ENCODE measurements at places on chromosomes 6 and 20. TPM values are rescaled to one million over a fixed set of nuclear protein-coding genes. Genes with fewer than 3 reads are reported as not detected.

- no peak overlapping the region for H3K27ac ChIP-seq
- H3K4me3 ChIP-seq, result no peak overlapping the region
- no peak for DNase-seq
- no peaks in the 10 kb centered on the region for H3K4me1 ChIP-seq
- H3K36me3 ChIP-seq, result no peaks in the 10 kb centered on the region
These were observed 607.7 kb upstream of the CITED2 start for GRCh38 chr6:139982195-139982594.

DNA sequence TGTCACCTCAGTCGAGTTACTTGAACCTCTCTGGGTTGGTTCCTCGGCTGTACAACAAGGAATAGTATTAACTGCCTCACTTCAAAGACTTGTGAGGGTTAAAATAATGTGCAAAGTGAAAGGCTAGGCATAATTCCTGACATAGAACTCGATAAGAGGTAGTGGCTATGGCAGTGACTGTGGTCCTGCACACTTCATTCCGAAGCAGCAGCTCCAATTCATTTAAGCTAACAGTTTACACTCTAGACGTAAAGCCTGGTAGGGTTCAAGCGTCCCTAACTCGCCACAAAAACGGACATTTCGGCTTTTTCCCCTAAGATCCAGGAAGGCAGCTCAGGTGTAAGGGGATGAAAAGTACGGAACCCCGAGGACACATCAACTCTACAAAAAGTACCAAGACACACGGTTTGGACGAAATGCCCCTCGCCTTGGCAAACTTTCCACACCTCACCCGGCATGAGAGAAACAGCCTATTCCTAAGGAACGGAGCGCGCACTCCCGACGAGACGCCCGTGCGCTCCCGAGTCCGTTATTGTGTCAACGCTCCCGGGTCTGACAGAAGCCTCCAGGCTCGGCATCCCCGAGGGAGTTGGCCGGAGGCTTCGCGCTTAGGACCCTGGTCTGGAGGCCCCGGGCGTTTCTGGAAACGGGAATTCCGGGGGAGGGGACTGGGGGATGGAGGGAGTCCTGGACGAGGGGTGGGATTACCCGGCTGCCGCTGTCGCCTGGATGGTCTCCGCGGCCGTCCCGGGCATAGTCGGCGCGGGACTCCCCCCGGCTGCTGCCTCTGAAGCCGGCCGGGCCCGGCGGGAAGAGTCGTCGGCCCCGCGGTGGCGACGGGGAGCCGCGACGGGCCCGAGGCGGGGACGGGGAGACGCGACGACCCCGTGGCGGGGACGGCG, 937 bp downstream of the ZNF318 start:
- peak overlapping the region; percentile 86 for H3K4me3 ChIP-seq
- no peak for DNase-seq
- H3K36me3 ChIP-seq, result peaks cover 14% of the 10 kb centered on the region
- peaks cover 36% of the 10 kb centered on the region for H3K4me1 ChIP-seq
- H3K27me3 ChIP-seq, result peaks cover 2% of the 10 kb centered on the region

DNA sequence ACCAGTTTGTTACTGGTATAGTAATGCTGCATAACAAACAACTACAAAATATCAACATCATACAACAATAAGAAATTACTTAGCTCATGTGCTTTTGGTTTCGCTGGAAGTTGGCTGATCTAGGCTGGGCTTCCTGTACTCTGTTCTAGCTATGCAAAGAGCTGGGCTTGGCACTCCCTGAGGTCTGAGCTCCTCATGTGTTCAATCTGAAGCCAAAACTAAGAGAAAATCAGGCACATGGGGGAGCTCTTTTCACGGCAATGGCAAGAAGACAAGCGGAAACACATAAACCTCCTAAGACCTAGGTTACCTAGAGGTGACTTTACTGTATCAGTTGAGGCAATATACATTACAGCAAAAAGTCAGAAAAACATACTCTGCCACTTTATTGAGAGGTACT, 574.2 kb downstream of the KHDRBS2 start:
- no peaks in the 10 kb centered on the region for H3K27me3 ChIP-seq
- no peak for DNase-seq
- H3K4me1 ChIP-seq, result no peaks in the 10 kb centered on the region

GRCh38 chr20:59933296-59933848, at the start of gene SYCP2:
Gene SYCP2, minus strand, starts transcription at chr20:59933637. Its CDS starts 11,224 bp downstream, at chr20:59922413.
- DNase-seq, result peak; percentile 43
- peak within 1 kb of the TSS; percentile 79 for H3K4me3 ChIP-seq
- peaks cover 43% of the 10 kb centered on the region for H3K4me1 ChIP-seq
- H3K27me3 ChIP-seq, result peaks cover 6% of the 10 kb centered on the region
- H3K27ac ChIP-seq, result no peak within 1 kb of the TSS

DNA sequence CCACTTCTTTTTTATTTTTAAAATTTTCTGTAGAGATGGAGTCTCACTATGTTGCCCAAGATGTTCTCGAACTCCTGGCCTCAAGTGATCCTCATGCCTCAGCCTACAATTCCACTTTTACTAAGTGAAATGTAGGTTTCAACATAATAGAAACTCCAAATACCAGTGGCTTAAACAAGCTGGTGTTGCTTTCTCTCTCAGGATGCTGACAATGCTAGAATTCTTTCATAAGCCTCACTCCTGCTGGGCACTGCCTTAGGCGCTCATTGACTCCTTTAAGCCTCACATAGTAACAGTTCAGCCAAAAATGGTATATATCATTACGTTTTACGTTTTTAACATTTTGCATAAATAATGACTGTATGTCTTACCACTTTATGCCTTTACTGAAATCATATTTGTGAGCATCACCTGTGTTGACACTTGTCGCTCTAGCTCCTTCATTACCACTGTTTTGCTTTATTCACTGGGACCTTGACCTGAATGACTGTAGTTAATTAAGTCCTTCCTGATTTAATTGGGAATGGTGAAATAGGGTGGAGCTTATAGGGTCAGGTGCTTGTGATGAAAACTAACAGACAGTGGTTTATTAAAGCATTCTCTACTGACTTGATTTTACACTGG, 3.9 kb upstream of the CST9 start:
- H3K4me3 ChIP-seq, result no peak overlapping the region
- no peaks in the 10 kb centered on the region for H3K36me3 ChIP-seq
- H3K27ac ChIP-seq, result no peak overlapping the region
- DNase-seq, result no peak

- no peak overlapping the region for H3K4me3 ChIP-seq
- H3K36me3 ChIP-seq, result no peaks in the 10 kb centered on the region
- DNase-seq, result no peak
- peaks cover 7% of the 10 kb centered on the region for H3K27me3 ChIP-seq
- no peaks in the 10 kb centered on the region for H3K4me1 ChIP-seq
These were observed 212.9 kb downstream of the COL19A1 start for GRCh38 chr6:70079241-70079640.

GRCh38 chr6:12546410-12547002, 170.1 kb upstream of the PHACTR1 start:
- no peaks in the 10 kb centered on the region for H3K36me3 ChIP-seq
- no peak overlapping the region for H3K4me3 ChIP-seq
- H3K27ac ChIP-seq, result no peak overlapping the region
- H3K27me3 ChIP-seq, result peaks cover 2% of the 10 kb centered on the region
- DNase-seq, result no peak

- H3K36me3 ChIP-seq, result no peaks in the 10 kb centered on the region
- no peaks in the 10 kb centered on the region for H3K27me3 ChIP-seq
- no peak overlapping the region for H3K27ac ChIP-seq
- DNase-seq, result no peak
- H3K4me1 ChIP-seq, result no peaks in the 10 kb centered on the region
These were observed 64.3 kb downstream of the EDN1 start for GRCh38 chr6:12354499-12354898.

GRCh38 chr6:41840326-41840725, 52.8 kb downstream of the TOMM6 start:
- H3K4me3 ChIP-seq, result no peak overlapping the region
- H3K36me3 ChIP-seq, result no peaks in the 10 kb centered on the region

- peaks cover 37% of the 10 kb centered on the region for H3K4me1 ChIP-seq
- no peak for DNase-seq
- H3K27me3 ChIP-seq, result no peaks in the 10 kb centered on the region
- H3K4me3 ChIP-seq, result no peak overlapping the region
- H3K36me3 ChIP-seq, result peaks cover 40% of the 10 kb centered on the region
These were observed 78.5 kb upstream of the ASF1A start for GRCh38 chr6:118815495-118815894.

BACH2 gene
- 68.1 TPM for total RNA-seq

MAS1 gene
- not detected for total RNA-seq

ACTL10 gene
- total RNA-seq, result 3.7 TPM

C6orf58 gene
- 0.16 TPM for total RNA-seq

TFAP2C gene
- not detected for total RNA-seq

Measured in activated T-helper 1 cell treated with anti-CD3 and anti-CD28 coated beads, Interleukin-12 subunit alpha, Interleukin-12 subunit beta, Interleukin-2, Interleukin-4 antibody, amounts not matched to agents 30 ng/mL and 10 ng/mL and 1 ng/mL, durations not matched to agents 14 hours and 24 hours and 36 hours (primary cell).